ELF-1 (cell line): ENCODE measurements at places on chromosomes 12 and 14.

DNA sequence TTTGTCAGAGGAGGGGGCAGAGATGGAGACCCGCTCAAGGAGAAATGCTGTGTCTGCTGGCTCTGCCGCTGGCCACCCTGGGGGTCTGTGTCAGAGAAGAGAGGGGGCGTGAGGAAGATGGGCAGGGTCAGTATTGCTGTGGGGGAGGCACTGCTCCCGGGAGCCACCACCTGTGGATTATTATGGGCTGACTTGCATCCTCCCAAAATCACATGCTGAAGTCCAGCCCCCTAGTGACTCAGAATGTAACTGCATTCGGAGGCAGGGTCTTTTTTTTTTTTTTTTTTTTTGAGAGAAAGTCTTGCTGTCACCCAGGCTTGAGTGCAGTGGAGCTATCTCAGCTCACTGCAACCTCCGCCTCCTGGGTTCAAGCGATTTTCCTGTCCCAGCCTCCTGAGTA is 12.3 kb downstream of the ABCD4 start:
- peak; percentile 73 for DNase-seq

DNA sequence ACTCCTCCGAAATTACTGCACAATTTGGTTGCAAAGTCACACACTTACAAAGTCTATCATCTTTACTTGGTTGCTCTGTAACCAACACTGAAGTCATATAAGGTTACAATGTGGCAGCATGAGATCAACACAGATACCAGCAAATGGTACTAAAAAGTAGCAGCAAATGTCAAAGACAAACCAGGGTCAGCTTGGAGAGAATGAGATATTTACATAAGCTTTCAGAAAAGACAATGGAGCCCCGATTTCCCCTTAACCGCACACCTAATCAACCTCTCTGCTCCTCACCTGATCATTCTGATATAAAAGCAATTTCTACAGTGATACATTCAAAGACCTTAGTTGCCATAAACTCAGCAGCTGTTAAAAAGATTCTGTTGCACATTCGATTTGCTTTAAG is 76.4 kb upstream of the FOXN3 start:
- DNase-seq, result no peak

DNA sequence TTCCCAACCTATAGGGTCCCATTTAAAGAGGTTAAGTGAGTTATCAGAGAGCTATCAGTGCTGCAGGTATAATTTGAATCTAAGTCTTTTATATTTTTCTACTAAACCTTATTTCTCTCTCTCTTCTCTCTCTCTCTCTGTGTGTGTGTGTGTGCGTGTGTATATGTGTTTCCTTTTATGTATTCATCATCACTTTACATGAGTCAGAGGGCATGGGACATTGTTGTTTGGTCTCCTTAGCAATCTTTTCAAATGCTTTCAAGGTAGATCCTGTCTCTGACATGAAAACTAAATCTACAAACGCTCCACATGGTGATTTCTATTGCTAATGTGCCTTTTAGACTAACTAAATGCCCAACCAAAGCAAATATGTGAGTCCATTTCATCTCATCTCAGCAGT is 459.7 kb downstream of the BTG1 start:
- no peak for DNase-seq

DNA sequence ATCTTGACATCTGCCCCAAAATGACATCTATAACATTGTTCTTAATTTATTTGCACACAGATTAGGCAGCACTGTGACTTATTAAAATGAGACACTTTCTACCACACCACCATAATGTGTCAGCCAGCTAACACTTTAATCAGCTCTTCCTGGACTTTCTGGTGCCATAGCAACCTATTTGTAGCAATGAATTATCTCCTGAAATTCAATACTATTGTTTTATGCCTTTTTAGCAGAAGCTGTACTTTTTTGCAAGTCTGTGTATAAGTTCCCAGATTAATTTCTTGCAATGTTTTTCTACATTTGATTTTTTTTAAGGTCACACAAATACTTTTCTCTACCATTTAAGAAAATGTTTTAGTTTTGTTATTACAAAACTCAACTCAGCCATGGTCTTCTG is 72.8 kb upstream of the SAV1 start:
- DNase-seq, result no peak

- no peak for DNase-seq
These were observed 300.2 kb upstream of the PRKD1 start for GRCh38 chr14:30227876-30228275.

GRCh38 chr14:105013150-105013785 is 7.6 kb downstream of the CDCA4 start:
- DNase-seq, result no peak

GRCh38 chr12:2752676-2753371 is 41.9 kb upstream of the FKBP4 start:
- DNase-seq, result peak; percentile 95

GRCh38 chr12:9331218-9331626 is 123.0 kb upstream of the PZP start:
- DNase-seq, result peak; percentile 73

DNA sequence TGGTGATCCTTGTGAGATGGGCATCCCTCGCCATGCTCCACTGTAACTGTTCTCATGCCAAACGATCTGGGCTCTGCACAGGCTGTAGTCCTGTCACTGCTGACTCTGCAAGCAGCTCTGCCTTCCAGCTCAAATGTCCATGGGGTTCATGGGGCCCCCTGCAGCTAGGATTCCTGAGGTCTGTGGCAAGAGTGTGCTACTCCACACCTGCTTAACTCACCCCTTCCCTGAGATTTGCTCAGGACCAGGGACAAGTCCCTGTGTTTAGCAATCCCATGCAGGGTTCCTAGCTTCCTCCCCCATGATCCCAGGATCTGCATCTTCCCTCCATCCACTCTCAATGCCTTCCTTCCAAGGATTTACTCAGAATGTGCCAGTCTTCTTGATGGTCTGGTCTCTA is 241.0 kb downstream of the ASCL1 start:
- no peak for DNase-seq

DNA sequence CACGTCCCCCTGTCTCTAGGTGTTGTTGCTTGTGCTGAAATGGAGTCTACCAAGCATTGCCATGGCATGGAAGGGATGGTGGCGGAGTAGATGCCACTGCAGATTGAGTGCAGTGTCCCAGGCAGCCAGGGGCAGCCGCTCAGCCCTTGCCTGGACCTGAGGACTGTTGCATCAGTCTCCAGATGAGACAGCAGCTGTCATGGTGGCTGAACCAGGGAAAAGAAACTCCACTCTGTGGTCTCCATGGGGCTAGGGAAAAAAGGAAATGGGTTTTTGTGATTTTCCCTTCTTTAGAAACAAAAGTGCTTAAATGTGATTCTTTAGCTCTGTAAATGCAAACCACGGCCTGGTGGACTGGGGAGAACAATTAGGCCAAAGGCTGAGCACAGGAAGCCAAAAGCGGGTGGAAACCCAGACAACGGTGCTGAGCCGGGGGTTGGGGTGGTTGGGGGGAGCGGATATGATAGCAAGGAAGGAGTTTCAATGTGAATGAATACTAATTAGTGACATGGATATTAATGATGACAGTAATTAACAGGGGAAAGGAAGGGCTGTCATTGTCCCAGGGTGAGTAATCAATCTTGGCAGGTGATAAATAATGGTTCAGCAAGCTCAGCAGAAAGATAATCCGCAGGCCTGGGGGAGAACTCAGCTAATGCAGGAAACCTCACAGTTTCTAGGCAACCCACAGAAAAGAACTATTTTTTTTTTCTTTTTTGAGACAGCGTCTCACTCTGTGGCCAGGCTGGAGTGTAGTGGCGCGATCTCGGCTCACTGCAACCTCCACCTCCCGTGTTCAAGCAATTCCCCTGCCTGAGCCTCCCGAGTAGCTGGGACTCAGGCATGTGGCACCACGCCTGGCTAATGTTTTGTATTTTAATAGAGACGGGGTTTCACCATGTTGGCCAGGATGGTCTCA is 442.6 kb downstream of the DPF3 start:
- DNase-seq, result peak; percentile 50
